NCI-H1105 (cell line): ENCODE measurements at places on chromosomes 4 and X.

- DNase-seq: peak; percentile 5
Measured at GRCh38 chrX:30504309-30504708, 73.3 kb downstream of the TASL start.

DNA sequence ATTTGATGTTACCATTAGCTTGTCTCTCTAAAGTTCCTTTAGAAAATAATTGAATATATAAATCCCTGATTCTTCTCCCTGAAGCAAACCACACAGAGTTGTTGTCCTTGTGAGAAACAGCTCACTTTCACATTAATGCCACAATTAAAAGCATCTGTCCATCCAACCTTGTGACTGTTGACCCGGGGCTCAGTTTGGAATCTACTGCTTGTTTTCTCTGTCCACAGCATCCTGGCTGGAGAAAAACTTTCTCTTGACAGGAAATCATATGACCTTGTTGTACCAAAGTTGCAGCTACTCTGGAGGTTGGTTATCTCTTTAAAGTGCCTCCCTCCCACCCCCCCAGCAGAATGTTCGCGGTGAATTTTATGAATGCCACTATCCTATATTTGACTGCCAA is 3.1 kb downstream of the PRKG2 start:
- DNase-seq: no peak

DNA sequence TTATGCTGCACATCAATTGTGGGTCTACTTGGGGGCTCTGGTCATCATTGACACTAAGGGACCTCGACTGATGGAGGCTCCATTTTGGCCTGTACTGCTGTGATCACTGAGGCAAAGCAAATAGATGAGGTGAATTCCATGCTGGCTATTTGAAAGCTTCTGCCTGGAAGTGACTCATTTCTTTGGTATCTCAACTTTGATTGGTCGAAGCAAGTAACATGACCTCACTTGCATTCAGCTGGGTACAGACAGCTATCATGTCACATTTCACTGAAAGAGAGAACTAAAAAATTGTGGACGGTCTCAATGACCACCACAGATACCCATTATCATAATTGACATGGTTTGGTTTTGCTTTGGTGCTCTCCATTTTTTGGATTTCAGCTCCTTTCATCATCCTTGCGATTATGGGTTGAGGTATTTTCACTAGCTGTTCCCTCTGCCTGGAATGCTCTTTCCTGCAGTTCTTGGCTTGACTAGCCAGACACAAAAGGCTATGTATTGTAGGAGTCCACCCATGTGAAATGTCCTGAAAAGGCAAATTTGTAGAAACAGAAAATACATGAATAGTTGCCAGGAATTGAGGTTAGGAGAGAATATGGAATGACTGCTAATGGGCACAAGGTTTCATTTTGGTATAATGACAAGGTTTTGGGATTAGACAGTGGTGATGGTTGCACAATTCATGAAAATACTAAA is 369.2 kb upstream of the LCORL start:
- no peak for DNase-seq

- DNase-seq: no peak
Measured at GRCh38 chr4:635851-636627, 10.7 kb downstream of the PDE6B start.

GRCh38 chr4:163611784-163612445 is 117.4 kb downstream of the TMA16 start:
- no peak for DNase-seq

DNA sequence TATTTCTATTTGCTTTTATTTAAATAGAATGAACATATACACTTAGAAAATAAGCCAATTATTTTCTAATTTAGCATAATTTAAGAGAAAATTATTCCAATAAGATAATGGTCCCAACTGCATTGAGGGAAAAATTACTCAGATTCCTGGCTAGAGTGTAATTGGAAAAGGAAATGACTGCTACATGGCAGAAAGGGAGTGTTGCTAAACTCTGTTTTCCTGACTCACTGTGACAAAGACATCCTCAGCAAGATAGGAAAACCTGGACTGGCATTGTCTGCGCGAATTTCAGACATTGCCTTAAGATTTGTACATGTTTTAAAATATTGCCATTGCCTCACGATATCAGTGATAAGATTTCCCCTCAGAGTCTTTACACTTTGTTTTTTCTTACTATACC is 8.2 kb downstream of the TNIP3 start:
- DNase-seq: no peak

DNA sequence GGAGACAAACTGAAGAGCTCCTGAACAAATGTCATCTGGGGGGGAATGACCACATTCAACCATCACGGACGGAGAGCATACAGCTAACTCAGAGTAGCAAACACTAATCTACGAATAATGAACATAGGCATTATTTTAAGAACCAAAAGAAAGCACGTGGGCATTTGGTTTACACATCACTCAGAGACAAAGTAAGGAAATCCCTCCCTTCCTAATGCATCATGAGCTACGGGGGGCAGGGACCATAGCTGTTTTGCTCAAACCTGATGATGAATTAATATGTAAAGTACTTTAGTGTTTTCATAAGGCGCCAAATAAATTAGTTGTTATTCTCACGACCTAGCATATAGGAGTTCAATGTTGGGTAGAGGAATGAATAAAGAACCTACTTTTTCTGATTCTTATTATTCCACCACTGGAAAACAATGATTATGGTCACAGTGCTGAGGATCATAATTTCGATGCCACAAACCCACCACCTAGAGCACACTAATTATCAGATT is 11.7 kb upstream of the TMEM156 start:
- no peak for DNase-seq

GRCh38 chrX:48696909-48697727 is 584 bp downstream of the SUV39H1 start:
- peak; percentile 39 for DNase-seq

- no peak for DNase-seq
Measured at GRCh38 chrX:84186603-84187532, 1.1 kb downstream of the RPS6KA6 start.

- DNase-seq: no peak
Measured at GRCh38 chr4:94488670-94489069, 36.9 kb downstream of the PDLIM5 start.

DNA sequence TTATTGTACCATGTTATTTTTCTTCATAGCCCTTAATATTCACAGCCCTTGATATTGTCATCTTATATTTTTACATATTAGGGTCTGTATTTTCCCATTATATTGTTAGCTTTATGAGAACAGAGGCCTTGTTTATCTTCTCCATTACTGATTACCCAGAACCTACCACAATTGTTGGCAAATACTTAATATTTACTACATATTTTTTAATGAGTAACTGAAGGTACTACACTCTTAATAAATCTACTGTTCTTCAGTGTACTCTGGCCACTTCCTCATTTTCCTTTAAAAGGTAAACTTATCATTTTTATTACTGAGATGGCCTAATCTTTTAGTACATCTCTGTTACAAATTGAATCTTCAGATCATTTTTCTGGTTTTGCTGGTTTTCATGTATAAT is 133.5 kb downstream of the COL4A5 start:
- DNase-seq: no peak
